ENCODE measurements at places on chromosomes 12 and 14.

DNA sequence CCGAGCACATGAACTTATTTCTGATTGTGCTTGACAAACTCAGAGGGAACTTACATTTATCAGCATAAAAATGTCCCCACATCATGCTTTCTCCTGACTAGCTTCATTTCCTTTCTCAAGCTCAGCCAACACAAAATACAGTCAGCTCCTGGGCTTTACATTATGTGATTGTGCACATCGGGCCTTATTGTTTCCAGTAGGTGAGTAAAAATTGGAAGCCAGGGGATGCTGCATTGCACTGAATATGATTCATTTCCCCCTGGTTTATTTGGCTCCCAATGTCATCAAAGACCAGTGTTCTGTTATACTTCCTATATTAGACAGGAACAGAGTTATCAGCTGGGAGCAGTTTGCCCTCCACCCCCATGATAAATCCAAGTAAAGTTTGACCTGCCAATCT lies 521.8 kb downstream of the RMST start:
- no peak for DNase-seq

- DNase-seq = no peak
Observed at GRCh38 chr14:69231486-69231885, 28.5 kb upstream of the GALNT16 start.

- DNase-seq = no peak
Observed at GRCh38 chr14:54025661-54026060, 69.0 kb upstream of the BMP4 start.

- no peak for DNase-seq
Observed at GRCh38 chr12:112852127-112852526, 54.6 kb upstream of the OAS1 start.

- DNase-seq = no peak
Observed at GRCh38 chr12:26188641-26189040, 6.7 kb upstream of the SSPN start.

DNA sequence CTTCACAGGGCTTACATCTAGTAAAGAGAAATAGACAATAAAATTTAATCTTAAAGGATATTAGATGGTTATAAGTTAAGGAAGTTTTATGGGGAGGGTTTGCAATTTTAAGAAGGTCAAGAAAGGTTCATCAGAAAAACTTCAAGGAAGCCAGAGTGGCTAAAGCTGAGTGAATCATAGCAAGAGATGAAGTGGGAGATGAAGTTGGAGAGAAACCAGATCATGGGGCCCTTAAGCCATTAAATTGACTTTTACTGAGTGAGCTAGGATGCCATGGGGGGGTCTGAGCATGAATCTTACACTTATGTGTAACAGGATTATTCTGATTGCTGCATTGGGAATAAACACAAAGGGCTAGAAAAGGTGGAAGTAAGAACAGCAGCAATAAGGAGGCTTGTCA lies 189.2 kb downstream of the LRIG3 start:
- DNase-seq = no peak

DNA sequence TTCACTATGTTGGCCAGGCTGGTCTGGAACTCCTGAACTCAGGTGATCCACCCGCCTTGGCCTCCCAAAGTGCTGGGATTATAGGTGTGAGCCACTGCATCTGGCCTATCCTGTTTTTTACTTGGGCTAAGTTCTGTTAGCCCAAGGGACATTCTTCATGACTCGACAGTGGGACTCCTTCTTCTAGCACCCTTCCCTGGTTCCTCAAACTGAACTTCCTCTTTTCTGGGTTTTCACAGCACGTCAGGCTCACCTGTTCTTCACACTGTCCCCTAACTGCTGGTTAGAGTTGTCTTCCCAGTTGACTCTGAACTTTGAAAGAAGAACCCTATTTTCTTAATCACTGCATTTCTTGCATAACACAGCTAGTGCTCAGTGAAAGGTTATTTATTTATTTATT lies 22.5 kb downstream of the CABP1 start:
- no peak for DNase-seq

- no peak for DNase-seq
Observed at GRCh38 chr14:32932302-32932913, 6.3 kb upstream of the NPAS3 start.

- DNase-seq = no peak
Observed at GRCh38 chr12:12451098-12451497, 94.2 kb downstream of the BORCS5 start.

GRCh38 chr12:120060196-120060595 lies 56.4 kb downstream of the RAB35 start:
- DNase-seq = no peak

- DNase-seq = no peak
Observed at GRCh38 chr14:84445486-84445885, 1084.5 kb upstream of the FLRT2 start.

DNA sequence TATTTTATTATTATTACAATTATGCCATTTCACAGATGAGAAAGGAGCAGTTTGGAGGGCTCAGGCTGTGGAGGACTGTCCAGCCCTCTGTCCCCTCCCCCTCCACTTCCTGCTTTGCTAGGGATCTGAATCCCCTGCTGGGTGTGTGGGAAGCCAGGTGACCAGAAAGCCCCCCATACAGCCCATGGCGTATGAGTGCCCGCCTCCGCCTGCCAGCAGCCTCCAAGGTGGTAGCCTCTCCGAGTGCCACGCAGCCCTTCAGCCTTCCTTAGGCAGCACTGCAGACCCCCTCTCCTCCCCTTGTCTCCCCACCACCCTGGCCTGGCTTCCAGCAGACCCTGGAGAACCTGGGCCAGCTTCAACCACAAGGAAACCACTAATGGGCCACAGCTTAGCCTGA lies 12.6 kb downstream of the DTX1 start:
- DNase-seq = no peak

DNA sequence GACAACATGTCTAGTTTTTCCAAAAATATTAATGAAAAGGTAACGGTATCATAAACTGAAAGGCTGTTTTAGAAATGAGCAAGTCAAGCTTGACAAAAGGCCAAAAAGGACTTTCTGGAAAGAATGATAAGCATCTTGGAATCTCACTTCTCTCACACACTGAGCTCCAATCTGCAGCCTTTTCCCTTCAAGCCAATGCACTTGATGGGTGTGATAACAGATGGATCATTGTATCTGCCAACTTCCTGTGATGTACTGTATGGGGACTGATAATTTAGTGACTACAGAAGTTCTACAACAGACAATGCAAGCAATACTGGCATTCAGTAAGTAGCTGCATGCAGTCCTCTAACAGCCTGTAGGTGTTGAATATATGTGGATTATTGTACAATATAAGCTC lies 147.1 kb downstream of the MED13L start:
- DNase-seq = no peak

DNA sequence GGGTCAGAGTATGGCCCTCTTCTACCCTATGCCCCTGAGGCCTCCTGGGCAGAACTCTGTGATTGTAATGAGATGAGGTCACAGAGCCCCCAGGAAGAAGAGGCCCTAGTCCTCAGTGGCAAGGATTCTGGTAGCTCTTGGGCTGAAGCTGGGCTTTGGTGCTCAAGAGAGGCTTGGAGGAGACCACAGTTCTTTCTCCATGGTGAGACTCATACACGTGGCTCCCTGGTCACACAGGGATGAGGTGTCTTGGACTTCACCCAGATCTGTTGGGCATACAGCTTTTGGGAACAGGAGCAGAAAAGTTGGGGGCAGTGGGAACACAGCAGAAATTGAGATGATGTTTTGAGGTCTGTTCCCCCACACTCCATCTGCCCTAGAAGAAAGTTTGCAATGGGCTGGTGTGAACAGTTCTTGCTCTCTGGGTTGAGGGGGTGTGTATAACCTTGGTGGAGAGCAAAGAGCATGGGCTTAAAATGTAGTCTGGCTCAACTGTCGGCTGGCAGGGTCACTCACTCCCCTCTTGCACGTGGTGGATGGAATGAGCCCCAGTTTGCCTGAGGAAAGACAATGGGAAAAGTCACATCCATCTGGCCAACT lies at the start of gene KRT86:
KRT86 (plus strand) TSS at position 125 of the 600 bp plus-strand sequence. CDS start 27,272 bp downstream, outside the sequence.
- no peak for DNase-seq

GRCh38 chr12:42386308-42386707 lies 60.3 kb downstream of the PPHLN1 start:
- DNase-seq = no peak
